ENCODE measurements at places on chromosomes 1 and 21.

DNA sequence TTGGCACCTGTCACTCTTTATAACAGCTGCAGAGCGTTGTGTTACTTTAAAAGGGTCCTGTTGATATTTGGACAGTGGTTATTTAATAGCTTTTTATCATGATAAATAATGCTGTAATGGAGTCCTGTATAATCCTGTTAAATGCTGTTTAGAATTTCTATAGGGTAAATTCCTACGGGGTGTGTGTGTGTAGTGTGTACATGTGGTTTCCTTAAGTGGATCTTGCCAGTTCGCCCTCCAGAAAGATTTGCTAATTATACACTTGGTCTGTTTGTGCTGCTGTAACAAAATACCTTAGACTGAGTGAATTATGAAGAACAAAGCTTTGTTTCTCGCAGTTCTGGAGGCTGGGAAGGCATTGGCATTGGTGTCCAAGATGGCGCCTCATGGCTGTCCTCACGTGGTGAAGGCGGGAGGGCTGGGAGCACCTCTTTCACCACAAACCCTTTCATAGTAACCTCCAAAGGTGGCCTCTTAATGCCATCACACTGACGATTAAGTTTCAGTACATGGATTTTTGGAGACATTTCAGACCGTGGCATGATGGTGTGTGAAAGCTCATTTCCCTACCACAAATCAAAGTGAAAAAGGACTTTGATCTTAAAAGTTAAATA is 11.2 kb downstream of the PRMT2 start:
- no peak for DNase-seq

GRCh38 chr1:9687120-9687873 is 35.8 kb downstream of the PIK3CD start:
- peak; percentile 66 for DNase-seq

DNA sequence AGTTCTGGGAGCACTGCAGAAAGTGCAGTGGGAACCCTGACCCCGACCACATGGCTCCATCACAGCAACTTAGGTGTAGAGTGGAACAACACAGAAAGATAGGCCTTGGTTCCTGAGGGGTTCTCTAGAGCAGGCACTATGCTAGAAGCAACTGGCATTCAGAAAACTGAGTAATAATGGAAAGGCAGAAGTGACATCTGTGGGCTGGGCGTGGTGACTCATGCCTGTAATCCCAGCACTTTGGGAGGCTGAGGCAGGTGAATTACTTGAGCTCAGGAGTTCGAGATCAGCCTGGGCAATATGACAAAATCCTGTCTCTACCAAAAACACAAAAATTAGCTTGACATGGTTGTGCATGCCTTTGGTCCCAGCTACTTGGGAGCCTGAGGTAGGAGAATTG is 5.3 kb downstream of the MRPS15 start:
- peak; percentile 53 for DNase-seq

- no peak for DNase-seq
Measured at GRCh38 chr1:204591473-204592090, 75.4 kb downstream of the MDM4 start.

DNA sequence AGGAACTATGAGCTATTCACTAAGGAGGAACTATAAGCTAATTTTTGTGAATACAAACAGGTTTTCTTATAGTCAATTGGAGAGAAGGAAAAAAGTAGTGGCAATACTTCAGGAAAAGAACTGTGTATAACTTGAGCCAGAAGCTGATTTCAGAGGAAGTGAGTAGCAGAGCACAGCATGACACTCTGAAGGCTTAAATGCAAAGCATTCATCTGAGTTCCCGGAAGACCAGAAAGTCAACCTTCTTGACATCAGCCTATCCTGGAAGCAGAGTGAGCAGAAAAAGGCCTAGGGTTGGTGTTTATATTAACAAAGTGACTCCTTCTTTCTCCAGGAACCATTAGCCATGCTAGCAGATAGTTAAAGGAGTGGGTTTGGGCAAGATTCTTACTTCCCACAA is 545.2 kb downstream of the MRPL39 start:
- DNase-seq: no peak

DNA sequence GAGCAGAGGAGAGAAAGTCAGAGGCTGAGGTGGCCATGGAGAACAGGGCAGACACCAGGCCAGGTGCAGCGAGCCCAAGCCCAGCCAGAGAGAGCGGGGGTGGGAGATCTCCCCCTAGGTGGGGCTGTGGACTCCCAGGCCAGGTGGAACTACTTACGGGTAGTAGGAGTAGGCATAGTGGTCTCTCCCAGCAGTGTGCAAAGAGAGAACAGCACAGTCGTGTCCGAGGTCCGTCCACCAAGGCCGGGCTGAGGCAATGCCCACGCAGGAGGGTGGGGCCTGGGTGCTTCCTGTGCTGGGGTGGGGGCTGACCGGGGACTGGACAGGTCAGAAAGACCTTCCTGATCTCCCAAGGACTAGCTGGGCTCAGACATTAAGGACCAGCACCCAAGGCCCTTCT is 263.7 kb downstream of the PTPRU start:
- no peak for DNase-seq

DNA sequence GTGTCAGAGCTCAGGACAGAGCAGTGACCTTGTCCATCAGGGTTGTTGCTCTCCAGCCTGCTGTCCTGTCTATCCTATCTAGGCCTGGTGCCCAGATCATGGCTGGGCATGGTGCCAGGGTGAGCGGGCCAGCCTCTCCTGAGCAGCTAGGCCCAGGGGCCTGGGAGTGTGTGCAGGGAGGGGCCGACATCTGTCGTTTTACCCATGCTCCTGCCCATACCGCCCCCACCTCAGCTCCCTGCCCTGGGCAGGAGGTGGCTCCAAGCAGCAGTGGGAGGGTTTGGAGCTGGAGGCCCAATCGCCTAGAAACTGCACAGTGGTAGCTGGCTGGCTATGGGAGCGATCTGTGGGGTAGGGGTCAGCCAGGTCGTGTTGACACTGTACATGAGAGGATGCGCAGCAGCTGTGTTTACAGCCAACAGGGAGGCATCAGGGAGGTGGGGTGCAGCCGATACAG is 6.5 kb downstream of the INSRR start:
- DNase-seq: no peak

GRCh38 chr1:45870500-45870899 is 67.1 kb downstream of the MAST2 start:
- DNase-seq: no peak

GRCh38 chr1:79657951-79658658 is 651.6 kb upstream of the ADGRL4 start:
- DNase-seq: no peak

DNA sequence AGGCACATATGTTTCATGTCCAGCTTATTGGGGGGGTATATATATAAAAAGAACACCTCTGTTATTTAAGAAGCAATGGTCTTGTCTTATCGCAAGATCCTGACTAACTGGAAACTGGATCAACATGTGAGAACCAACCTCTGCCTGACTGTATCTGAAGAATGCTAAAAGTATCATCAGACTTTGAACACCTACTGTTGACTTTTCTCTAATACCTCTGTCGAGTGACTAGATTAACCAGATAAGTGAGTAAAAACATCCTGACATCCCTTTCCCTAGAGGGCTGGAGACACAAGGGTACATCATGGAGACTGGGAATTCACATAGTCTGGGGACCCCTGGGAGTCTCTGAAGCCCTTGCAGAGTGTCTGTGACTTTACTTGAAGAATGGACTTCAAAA is 26.3 kb upstream of the PIGC start:
- no peak for DNase-seq

GRCh38 chr1:40344597-40344996 is 27.5 kb upstream of the COL9A2 start:
- peak; percentile 10 for DNase-seq

- DNase-seq: peak; percentile 8
Measured at GRCh38 chr1:8496473-8496872, 178.6 kb downstream of the SLC45A1 start.

GRCh38 chr1:213541641-213542040 is 446.1 kb upstream of the PROX1 start:
- DNase-seq: no peak

DNA sequence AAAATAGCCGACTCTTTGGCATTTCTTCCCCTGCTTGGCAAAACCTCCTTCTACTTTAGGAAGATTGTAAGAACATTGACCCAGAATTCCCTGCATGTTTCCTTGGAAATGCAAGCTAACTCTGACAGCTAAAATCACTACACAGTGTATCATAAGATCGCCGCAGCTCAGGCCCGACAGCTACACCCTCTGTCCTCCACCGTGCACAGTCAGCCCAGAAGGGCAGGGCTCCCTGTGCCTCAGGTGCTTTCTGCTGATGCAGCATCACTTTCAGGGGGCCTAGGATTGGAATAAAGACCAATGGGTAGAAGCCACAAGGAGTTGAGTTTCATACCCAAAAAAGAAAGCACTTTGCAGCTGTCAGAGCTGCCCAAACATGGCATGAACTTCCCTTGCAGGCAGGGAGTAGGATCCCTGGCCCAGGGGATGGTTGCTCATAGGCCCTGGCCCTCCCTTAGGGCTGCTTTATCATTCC is 145.3 kb downstream of the SEC16B start:
- DNase-seq: no peak

DNA sequence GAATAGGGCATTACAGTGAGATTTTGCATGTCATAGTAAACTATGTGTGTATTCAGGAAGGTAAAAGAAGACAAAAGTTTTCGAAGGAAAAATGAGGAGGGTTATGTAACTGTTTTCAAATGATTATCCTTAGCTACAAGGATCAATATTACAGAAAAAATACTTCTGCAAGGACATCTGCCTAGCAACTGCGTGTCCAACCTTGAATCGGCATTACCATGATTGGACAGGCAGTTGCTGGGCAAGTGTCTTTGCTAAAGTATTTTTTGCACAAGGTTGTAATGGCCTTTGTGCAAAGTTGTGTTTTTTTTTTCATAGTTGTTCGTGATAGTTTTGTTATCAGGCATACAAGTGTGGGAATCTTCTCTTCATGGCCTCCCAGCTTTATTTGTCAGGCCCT is 136.8 kb downstream of the FASLG start:
- no peak for DNase-seq

DNA sequence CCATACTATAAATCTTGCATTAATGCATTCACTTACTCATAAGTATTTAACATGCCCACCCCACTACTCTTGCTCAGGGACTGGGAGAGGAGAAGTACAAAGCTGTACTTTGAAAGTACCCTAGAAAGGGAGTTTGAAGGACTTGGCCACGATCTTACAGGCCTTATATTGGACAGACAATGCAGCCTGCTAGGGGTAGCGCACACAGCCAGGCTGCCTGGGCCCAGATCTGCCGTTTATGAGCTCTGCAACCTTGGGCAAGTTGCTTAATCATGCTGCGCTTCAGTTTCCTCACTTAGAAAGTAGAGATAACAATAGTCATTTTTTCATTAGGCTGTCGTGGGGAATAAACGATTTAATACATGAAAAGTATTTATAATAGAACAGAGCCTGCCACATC is 110.1 kb downstream of the CDC7 start:
- DNase-seq: no peak

- DNase-seq: no peak
Measured at GRCh38 chr1:236021424-236022135, 43.3 kb downstream of the NID1 start.

GRCh38 chr1:26084091-26084561 is 16.7 kb upstream of the TRIM63 start:
- DNase-seq: no peak

- DNase-seq: no peak
Measured at GRCh38 chr21:28818663-28819278, 173.9 kb downstream of the LTN1 start.

- no peak for DNase-seq
Measured at GRCh38 chr1:210347112-210347511, 18.4 kb downstream of the HHAT start.

GRCh38 chr1:6384962-6385361 is 8.6 kb downstream of the ACOT7 start:
- DNase-seq: no peak

DNA sequence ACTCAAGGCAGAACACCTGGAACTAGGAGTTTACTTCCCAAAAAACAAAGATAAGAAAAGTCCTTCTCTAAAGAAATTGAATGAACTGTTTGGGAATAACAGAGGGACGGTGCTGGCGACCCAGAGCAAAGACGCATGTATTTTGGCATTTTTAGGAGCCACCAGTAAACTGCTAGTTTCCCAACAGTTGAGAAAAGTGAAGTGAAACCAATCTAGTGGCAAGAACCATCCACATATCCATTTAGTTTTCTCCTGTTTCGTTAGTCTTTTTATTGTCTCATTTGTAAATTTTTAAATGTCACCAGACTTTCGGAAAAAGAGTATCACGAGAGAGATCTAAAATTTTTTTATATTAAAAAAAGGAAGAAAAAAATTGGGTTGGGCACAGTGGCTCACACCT is 30.2 kb downstream of the ODF2L start:
- no peak for DNase-seq

DNA sequence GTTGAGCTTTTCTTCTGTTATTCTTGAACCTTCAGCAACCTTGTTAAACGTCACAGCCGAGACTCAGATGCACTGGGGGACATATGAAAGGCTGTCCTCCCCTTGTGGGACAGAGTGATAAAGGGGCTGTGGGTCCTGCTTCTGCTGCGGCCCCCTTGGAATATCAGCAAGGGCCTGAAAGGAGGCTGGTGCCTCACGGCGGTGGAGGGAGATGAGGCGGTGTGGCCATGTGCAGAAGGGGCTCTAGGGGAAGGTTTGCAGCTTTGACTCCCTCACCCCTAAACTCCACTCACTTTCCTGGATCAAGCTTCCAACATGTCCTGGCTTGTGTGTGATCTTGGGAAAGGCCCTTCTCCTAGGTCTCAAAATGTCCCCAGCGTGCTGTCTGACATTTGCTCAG is 270.7 kb upstream of the CSF3R start:
- no peak for DNase-seq

DNA sequence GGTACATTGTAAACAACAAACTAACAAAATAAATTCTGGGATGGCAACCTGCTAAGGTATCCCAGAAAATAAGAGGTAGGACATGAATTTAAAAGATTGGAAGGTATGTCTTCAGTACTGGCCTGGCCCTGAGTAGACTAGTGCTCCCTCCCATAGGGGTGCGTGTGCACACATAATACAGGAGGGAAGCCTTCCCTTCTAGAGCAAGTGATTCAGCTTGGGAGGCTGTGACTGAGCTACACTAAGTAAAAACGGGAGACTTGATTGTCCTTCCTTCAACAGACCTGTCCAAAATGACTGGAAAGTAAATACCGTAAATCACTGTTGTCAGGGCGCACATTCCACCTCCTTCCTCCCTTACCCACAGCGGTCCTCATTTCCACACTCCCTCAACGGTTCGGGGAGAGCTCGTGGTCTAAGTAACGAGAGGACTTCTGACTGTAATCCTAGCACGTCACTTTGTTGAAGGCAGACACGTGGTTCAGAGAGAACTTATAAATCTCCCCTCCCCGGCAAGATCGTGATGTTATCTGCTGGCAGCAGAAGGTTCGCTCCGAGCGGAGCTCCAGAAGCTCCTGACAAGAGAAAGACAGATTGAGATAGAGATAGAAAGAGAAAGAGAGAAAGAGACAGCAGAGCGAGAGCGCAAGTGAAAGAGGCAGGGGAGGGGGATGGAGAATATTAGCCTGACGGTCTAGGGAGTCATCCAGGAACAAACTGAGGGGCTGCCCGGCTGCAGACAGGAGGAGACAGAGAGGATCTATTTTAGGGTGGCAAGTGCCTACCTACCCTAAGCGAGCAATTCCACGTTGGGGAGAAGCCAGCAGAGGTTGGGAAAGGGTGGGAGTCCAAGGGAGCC is at the start of gene TGFB2:
Gene TGFB2, plus strand, starts transcription at position 523 of the 859 bp plus-strand sequence. CDS start 1,366 bp downstream, outside the sequence.
- DNase-seq: peak; percentile 22

- no peak for DNase-seq
Measured at GRCh38 chr1:150267896-150268295, 920 bp downstream of the APH1A start.

All from stimulated activated CD4-positive, alpha-beta T cell treated with anti-CD3 and anti-CD28 coated beads, Interleukin-4, amount 100 ng/mL, for 4 hours (primary cell).